ENCODE measurements at places on chromosomes 2 and 18. TPM values are rescaled to one million over a fixed set of nuclear protein-coding genes. Genes with fewer than 3 reads are reported as not detected.

The SLC4A5 gene
- under 0.01 TPM for total RNA-seq

The BUB1 gene
- 37.1 TPM for total RNA-seq

The SERPINB12 gene
- total RNA-seq = not detected

The TRABD2A gene
- total RNA-seq = 1.7 TPM

The GPD2 gene
- 63.9 TPM for total RNA-seq

The GRB14 gene
- not detected for total RNA-seq

The TMEM131 gene
- total RNA-seq = 24.5 TPM

The EPG5 gene
- total RNA-seq = 45.1 TPM

The ACMSD gene
- not detected for total RNA-seq

The GYPC gene
- total RNA-seq = 161 TPM

The SKOR2 gene
- total RNA-seq = not detected

The MC4R gene
- total RNA-seq = not detected

The INPP5D gene
- total RNA-seq = under 0.01 TPM

The ZNF396 gene
- 1.3 TPM for total RNA-seq

The FSHR gene
- total RNA-seq = not detected

The RBM43 gene
- total RNA-seq = 4.7 TPM

The KIAA2012 gene
- total RNA-seq = under 0.01 TPM

The RTP5 gene
- total RNA-seq = not detected

The DRC1 gene
- total RNA-seq = not detected

The SLC23A3 gene
- total RNA-seq = 0.64 TPM
